ENCODE measurements at places on chromosomes 1 and 21.

DNA sequence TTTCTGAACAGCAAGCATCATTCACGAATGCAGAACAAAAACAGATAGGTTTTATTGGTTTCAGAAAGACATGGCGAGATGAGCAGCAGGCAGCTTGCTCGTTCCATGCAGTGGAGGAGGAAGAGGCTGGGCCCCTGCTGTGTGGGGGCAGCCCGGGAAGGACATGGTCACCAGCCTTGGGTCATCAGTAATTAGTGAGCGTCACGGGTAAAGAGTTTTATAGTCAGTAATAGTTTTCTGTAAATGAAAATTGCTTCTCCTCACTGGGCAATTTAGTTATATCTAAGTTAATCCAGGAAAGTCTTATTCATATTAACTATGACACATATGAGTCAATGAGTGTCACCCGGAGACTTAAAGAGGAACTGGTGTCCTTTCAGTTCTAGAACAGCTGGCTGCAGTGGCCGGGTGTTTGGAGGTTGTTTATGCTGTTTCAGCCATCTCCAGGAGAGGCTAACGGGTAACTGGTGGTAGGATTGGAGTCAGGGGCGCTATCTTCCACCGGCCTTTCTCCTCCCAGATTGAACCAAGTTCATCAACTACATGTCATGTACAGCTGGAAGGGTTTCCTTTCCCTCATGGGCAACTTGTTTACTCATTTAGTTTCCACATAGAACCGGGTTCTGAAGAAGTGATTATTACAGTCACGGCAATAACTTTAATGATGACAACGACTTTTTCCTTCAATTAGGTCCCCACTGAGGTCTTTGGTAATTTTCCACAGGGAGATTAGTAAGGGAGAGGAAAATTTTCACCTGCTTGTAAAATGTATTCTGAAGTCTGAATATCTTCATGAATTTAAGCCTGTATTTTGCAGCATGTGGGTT is 34.6 kb upstream of the SLC45A1 start:
- DNase-seq, result no peak

DNA sequence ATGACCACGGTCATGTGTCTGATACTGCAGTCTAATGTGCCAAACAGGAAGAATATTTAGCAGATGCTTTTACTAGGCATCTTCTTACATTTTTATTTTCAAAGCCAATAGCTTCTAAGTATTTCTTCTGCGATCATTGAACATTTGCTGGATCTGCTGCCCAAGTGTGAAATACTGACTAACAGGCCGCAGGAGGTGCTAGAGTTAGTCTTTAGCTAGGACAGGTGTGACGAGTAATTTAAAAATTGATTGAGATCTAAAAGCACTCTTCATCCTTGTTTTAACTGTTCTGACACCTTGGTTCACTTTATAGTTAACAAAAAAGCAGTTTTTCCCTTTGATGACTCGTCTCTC is 748 bp upstream of the FAM78B start:
- no peak for DNase-seq

- DNase-seq, result no peak
Measured at GRCh38 chr21:42423685-42424084, 20.0 kb downstream of the UBASH3A start.

- no peak for DNase-seq
Measured at GRCh38 chr1:222546548-222547259, 1.2 kb downstream of the HHIPL2 start.

GRCh38 chr21:38668541-38668940 is 137.2 kb upstream of the ETS2 start:
- DNase-seq, result no peak

DNA sequence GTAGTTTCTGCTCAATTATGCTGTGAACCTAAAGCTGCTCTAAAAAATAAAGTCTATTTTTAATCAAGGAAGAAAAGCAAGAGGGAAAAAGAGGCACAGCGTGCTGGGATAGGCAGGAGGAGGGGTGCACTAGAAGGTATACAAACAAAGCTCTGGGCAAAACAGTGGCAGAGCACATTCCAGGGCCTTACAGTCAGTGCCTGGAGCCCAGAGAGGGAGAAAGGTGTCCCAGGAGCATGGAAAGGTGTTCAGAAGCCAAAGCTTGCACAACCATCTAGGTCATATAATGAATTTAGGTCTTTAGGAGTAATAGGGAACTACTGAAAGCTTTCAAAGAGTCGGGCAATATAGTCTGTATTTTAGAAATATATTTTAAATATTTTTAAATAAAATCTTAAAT is 163.6 kb upstream of the PALMD start:
- no peak for DNase-seq

DNA sequence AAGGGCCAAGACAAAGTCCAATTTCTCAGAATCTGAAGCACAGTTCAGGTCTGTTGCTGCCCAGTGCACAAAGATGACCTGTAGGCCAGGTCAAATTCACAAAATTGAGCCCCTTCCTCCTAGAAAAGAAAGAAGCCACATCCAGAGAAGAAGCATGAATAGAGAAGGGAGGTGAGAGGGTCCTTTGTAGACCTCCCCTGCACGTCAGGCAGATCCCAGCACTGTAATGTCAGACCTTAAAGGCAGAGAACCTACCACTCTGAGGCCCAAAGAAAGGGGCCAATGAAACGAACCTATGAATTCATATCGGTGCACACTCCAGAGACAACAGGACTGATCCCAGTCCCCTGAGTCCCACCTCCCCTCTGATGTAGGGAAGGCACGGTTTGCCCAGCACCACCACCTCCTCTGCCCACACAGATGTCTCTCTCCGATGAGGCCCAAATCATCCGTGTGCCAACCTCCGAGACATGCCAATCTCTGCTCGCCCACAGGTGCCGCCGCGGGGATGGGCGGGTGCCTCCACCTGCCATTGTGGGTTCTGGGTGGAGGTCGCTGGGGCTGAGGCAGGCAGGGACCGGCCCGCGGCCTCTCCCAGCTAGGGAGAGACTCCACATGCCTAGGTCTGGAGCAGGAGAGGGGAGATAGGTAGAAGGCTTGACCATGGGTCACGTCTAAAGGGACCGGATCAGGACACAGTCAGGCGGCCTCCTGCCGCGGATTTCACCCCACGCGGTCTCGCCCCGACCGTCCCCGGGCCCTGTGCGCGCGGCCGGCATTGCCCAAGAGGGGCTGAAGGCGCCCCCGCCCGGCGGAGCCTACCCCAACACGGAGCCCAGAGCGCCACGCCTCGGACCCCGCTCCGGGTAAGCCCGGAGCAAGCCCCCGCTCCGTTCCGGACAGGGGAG is 42.1 kb downstream of the RRAGC start:
- no peak for DNase-seq

- DNase-seq, result no peak
Measured at GRCh38 chr1:91552091-91552490, 51.4 kb downstream of the CDC7 start.

DNA sequence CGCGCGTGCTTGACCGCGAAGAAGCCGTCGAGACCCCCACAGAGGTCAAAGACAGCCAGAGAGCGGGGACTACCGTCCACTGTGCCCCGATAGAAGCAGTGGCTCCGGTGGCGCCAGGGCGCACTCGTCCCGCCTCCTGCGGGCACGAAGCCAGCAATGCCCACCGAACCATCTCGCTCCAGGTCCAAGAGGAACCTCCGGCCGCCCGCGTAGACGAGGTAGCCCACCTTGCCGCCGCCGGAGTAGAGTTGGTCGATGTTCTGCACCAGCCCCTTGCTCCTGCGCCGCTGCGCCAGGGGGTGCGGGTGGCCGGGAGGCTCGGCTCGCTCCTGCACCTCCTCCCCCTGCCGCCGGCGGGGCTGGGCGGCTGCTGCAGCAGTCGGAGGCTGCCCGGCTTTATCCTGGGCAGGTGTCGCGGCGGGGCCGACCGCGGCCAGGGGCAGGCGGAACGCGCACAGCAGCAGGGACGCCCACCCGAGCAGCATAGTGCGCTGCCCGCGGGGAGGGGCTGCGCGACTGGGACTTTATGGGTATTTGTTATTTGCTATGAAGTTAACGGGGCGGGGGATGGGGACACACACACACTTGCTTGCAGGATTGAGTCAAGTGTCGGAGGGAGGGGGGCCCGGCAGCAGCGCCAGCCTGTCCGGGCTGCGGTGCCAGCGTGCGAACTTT is 844 bp downstream of the ADAMTS5 start:
- DNase-seq, result no peak

DNA sequence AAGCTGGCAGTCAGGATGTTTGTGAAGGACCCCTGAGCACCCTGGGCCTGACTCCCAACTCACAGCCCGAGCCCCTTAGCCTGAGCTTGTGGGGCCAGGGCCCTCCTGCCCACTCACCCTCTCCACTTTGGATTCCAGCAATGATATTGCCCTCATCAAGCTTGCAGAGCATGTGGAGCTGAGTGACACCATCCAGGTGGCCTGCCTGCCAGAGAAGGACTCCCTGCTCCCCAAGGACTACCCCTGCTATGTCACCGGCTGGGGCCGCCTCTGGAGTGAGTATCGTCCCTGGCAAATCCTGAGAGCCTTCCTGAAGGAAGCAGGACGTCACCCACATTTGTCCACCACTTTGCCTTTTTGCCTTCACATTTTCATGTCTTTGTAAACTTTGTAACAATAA is 5.0 kb downstream of the CTRC start:
- no peak for DNase-seq
